ENCODE measurements at places on chromosomes 6 and 20.
A peak's percentile ranks its signal among the peaks of the same experiment; 100 is the strongest.

GRCh38 chr6:107124934-107125348 lies 9.6 kb upstream of the BEND3 start:
- DNase-seq: no peak

DNA sequence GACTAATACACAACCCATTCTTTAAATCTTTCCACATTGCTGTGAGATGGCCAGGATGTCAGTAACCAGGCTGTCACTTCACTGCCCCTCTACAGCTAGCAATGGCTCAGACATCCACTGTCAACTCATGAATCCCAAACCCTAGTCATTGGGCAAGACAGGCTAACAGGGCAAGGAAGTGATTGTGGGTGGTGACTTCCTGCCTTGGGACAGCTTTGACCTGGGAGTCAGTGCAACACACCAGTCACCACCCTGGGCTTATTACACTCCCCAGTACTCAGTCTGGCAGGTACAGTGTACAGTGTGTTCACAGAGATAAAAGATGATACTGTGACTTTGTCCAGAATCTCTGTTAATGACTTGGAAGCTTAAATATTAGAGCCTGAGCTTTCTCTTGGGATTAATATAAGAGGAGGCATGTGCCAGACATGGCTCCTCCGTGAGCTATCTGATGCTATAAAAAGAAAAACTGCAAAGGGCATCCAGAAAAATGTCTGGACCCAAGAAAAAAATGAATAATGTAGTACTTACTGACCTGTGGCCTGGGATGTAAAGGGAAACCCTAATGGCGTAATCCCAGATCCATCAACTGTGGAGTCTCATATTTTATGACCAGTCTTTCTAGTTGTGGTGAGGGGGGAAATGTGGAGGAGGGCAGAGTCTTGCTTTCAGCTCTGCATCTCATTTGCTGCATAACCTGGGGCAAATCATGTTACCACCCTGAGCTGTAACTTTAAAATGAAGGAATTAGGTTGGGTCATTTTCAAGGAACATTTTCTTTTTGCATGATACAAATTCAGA lies 244.4 kb downstream of the SLC24A3 start:
- DNase-seq: no peak

GRCh38 chr6:109073344-109074132 lies 21.1 kb downstream of the SESN1 start:
- DNase-seq: no peak

DNA sequence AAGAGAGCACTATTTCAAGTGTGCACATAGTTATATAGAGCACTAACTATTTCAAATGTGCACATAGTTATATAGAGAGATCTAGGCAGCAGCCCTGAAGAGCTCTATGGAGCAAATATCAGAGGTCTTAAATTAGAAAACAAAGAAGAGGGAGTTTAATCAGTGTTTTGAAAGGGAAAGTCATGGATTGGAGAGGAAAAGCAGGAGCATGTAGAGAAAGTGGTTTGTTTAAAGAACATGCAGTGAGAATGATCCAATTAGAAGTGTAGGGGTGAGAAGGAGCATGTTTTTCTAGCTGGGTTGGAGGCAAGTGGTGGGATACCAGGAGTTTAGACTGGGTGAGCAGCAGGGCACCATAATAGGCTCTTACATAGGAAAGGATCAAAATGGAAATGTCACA lies 17.2 kb downstream of the TREML1 start:
- DNase-seq: no peak

GRCh38 chr20:6212903-6213302 lies 90.1 kb upstream of the FERMT1 start:
- no peak for DNase-seq

DNA sequence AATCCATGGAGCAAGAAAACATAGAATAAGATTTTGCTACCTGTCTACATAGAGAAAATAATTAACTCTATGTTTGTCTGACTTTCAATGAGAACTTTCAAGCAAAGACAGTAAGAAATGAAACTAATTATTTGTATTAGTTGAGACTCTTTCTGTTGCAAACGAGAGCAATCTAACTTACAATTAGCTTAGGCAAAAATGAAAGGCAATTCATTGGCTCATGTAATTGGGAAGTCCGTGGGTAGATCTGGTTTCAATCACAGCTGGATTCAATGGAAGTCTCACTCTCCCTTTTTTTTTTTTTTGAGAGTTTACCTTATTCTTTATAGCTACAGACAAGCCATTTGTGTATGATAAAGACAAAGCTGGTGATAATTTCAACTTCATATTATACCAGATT lies 68.2 kb upstream of the STXBP5 start:
- no peak for DNase-seq

GRCh38 chr6:85798931-85799652 lies 156.4 kb upstream of the SYNCRIP start:
- no peak for DNase-seq

GRCh38 chr6:139820210-139820609 lies 445.8 kb upstream of the CITED2 start:
- DNase-seq: peak; percentile 36

GRCh38 chr6:137240168-137240567 lies 21.0 kb upstream of the IFNGR1 start:
- DNase-seq: peak; percentile 47

DNA sequence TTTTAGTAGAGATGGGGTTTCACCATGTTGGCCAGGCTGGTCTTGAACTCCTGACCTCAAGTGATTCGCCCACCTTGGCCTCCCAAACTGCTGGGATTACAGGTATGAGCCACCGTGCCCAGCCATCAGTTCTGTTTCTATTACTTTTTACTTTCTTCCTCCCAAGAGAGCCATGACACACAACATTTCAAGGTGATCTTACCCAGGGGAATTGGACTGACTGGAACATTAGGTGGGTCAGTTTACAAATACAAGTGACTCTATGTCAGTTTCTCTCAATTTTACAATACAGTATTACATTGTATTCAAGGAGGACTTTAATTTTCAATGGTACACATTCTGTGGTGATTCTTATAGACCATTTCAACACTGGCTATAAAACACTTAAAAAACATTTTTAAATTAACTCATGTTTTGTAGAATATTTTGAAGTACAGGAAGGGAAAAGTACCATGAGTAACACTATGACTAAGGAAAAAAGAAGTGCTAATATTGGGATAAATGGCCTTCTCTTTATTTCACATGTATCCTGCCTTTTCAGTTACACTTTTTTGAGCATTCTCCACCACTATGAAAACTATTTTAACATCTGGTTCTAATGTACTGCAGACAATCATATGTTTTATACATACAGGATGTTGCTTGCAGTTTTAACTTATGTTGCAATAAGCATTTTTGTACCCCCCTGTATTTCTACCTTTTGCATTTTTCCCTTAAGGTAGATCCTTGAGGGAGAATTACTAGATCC lies 8.4 kb downstream of the TPBG start:
- DNase-seq: no peak

GRCh38 chr6:170211404-170212025 lies 79.4 kb downstream of the DLL1 start:
- no peak for DNase-seq

GRCh38 chr6:31008165-31008564 lies 2.1 kb upstream of the MUC22 start:
- no peak for DNase-seq

DNA sequence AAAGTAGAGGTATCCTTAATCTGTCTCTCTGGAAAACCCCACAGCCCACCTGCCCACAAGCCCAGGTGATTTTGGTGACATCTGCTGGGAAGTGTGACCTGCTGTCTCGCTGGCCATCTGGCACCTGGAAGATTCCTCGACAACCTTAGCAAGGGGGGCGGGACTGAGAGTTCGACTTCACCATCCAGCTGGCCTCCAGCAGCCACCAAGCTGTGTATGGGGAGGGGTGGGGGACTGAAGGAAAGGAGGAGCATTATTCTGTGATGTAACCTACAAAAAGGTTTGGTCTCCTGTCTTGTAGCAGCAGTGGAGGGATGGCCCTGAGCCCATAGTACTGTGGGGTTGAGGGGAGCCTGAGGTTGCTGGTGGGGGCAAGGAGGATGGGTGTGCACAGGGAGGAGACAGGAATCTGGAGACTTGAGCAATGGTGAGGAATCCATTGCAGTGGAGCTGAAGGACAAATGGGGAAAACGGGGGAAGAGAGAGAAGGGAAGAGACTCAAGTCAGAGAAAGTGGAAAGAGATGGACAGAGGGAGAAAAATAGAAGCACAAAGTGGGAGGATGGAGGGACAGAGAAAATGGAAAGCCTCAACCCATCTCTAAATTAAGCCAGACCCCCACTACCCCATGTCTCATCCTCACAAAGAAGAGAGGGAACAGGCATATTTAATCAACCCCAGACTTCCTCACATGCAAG lies 4.0 kb downstream of the LY6G6F start:
- DNase-seq: no peak

Measured in GM04503 (cell line).